ENCODE measurements at places on chromosomes 3 and 15. TPM values are rescaled to one million over a fixed set of nuclear protein-coding genes. Genes with fewer than 3 reads are reported as not detected.

Gene ACTR8
- total RNA-seq = 22.9 TPM

Gene USP4
- total RNA-seq = 103 TPM

Gene PLA2G4E
- not detected for total RNA-seq

Gene PRR20G
- total RNA-seq = not detected

Gene C3orf20
- 0.77 TPM for total RNA-seq

Gene KIF23
- total RNA-seq = 9.2 TPM

Gene SLC6A20
- 0.35 TPM for total RNA-seq
